ENCODE measurements at places on chromosomes 4 and X. TPM values are rescaled to one million over a fixed set of nuclear protein-coding genes. Genes with fewer than 3 reads are reported as not detected.

HPSE gene
- 12.6 TPM for total RNA-seq

- no peak for DNase-seq
- H3K27ac ChIP-seq: no peak overlapping the region
- H3K4me1 ChIP-seq: no peaks in the 10 kb centered on the region
- no peaks in the 10 kb centered on the region for H3K36me3 ChIP-seq
- no peak overlapping the region for H3K4me3 ChIP-seq
Observed at GRCh38 chr4:19074036-19074435, 1052.5 kb upstream of the LCORL start.

OGT gene
- 143 TPM for total RNA-seq

PNMA6A gene
- not detected for total RNA-seq

DNA sequence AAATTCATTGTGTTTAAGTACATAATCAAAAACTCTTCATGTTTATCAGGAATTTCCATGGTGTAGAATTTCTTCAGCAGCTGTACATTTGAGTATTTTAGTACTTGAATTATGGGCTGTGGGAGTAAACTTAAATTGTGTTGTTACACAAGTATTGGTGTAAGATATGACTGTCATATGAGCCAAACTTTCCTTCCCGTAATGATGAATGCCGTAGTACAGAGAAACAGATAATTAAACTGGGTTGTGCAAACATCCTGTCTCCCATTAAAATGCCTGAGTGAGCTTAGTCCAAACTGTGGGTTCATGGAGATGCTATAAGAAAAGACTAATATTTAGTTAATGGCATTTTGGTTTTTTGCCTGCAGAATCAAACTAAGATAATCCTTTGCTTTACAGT is 159.2 kb downstream of the SLC4A4 start:
- no peak overlapping the region for H3K27ac ChIP-seq
- no peaks in the 10 kb centered on the region for H3K27me3 ChIP-seq
- no peak for DNase-seq
- no peaks in the 10 kb centered on the region for H3K36me3 ChIP-seq
- no peaks in the 10 kb centered on the region for H3K4me1 ChIP-seq

AGA gene
- 7.6 TPM for total RNA-seq

PARM1 gene
- 11.7 TPM for total RNA-seq

- H3K27ac ChIP-seq: no peak overlapping the region
- H3K4me1 ChIP-seq: peaks cover 8% of the 10 kb centered on the region
- no peak overlapping the region for H3K4me3 ChIP-seq
Observed at GRCh38 chrX:107849747-107850421, 24.2 kb downstream of the MID2 start.

CMC4 gene
- total RNA-seq: 5.3 TPM

KLHL5 gene
- total RNA-seq: 20.8 TPM

BEX5 gene
- total RNA-seq: not detected

GRCh38 chr4:93659629-93660028 is 168.9 kb upstream of the ATOH1 start:
- no peak for DNase-seq
- H3K36me3 ChIP-seq: no peaks in the 10 kb centered on the region
- H3K27me3 ChIP-seq: no peaks in the 10 kb centered on the region
- H3K4me3 ChIP-seq: no peak overlapping the region
- H3K4me1 ChIP-seq: no peaks in the 10 kb centered on the region
- H3K27ac ChIP-seq: no peak overlapping the region

- DNase-seq: peak; percentile 40
- peak within 1 kb of the TSS; percentile 59 for H3K27ac ChIP-seq
- peak within 1 kb of the TSS; percentile 71 for H3K4me3 ChIP-seq
- H3K27me3 ChIP-seq: no peaks in the 10 kb centered on the region
- H3K4me1 ChIP-seq: no peaks in the 10 kb centered on the region
Observed at GRCh38 chrX:103310555-103311398, at the start of gene BEX2. Gene BEX2 (minus strand): TSS chrX:103310990. CDS start chrX:103309976, 1,014 bp downstream.

DNA sequence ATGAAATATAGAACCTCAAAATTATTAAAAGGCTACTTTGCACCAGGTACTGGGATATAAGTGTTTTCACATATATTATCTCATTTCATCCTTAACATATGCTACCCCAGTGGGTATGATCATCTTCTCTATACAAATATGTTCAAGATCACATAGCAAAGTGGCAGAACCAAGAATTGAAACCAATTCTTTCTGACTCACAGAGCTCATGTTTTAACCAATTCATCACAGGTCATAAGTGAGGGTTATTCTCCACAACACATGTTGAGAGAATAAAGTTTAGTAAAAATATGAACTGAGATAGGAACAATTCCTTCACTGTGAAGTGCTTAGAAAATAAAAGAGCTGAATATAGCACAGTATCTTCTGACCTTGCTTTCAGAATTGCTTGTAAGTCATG is 442.9 kb upstream of the RASGEF1B start:
- H3K27me3 ChIP-seq: peaks cover 25% of the 10 kb centered on the region
- H3K4me3 ChIP-seq: no peak overlapping the region
- H3K4me1 ChIP-seq: no peaks in the 10 kb centered on the region
- H3K36me3 ChIP-seq: no peaks in the 10 kb centered on the region
- no peak for DNase-seq

GRCh38 chrX:15170927-15171326 is 99.0 kb downstream of the ASB9 start:
- DNase-seq: no peak
- no peaks in the 10 kb centered on the region for H3K36me3 ChIP-seq
- H3K27me3 ChIP-seq: no peaks in the 10 kb centered on the region
- no peak overlapping the region for H3K4me3 ChIP-seq
- H3K4me1 ChIP-seq: no peaks in the 10 kb centered on the region

DNA sequence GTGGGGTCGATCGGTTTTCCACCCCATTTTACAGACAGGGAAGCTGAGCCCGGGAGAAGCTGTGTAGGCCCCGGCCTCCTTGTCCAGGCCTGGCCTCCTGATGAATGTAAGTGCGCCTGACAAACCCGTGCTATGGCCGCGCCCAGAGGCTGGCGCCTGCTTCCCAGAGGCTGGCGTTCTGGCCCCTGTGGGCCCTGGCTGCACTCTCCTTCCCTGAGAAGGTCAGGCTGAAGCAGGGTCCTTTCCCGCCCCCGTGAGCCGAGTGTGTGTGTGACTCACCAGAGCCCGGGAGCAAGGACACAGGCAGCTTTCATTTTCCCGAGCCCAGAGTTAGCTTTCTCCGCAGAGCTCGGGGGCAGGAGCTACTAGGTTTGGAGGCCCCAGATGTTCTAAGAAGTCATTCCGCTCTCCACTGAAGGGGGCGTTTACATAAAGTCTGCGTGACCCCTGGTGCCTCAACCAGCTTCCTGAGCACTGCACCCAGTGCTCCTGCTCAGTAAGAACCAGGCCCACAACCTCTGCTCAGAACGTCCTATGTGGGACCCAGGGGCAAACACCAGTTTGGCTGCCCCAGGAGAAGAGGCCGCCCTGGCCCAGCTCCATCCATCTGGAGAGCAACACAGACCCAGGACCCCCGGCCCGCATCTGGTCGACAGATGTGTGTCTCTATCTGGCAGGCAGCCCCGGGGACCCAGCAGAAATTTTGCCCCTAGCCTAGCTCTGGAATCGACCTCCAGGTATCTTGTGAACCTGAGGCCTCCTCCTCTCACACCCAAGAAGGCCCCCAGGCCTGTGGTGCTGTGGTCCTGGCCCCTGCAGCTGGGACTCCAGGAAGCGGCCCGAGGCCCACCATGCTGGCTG is 13.6 kb downstream of the UVSSA start:
- H3K4me3 ChIP-seq: no peak overlapping the region
- H3K27me3 ChIP-seq: no peaks in the 10 kb centered on the region
- DNase-seq: no peak
- H3K4me1 ChIP-seq: peaks cover 5% of the 10 kb centered on the region
- no peaks in the 10 kb centered on the region for H3K36me3 ChIP-seq

DNA sequence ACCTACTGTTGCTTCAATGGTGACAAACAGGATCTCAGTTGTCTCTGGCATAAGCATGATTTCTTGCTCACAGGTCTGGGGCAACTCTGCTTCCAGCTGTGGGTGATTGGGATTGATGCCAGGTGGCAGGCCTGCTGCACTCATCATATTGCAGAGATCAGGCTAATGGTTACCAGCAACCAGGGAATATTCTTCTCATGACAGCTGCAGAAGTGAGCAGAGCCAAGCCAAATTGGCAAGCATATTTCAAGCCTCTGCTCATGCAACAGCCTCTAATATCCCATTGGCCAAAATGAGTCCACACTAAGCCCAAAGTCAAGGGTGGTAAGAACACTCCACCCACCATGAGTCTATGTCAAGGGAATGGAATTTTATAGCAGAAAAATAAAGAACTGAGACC is 26.7 kb upstream of the TBC1D19 start:
- H3K36me3 ChIP-seq: no peaks in the 10 kb centered on the region
- no peak overlapping the region for H3K27ac ChIP-seq
- no peaks in the 10 kb centered on the region for H3K4me1 ChIP-seq
- H3K4me3 ChIP-seq: no peak overlapping the region

GATA1 gene
- 0.34 TPM for total RNA-seq

CCDC149 gene
- 5.3 TPM for total RNA-seq

DNA sequence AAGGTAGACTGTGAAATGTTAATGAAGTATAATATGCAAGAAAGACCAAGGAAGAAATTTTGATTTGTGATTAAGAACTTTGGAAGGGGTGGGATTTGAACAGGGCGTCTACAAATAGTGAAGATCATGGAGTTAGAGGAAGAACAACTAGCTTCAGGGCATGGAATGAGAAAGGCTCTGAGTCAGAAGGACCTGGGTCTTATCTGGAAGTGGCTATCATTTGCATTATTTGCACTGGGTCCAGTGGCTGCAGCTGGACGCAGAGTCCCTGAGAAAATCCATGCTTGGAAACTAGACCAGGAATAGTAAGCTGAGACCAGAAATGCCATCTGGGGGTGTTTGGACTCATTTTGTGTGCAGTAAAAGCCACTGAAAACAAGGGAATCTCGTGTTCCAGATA is 4.3 kb upstream of the LIMCH1 start:
- no peaks in the 10 kb centered on the region for H3K36me3 ChIP-seq
- no peak overlapping the region for H3K4me3 ChIP-seq
- no peaks in the 10 kb centered on the region for H3K4me1 ChIP-seq
- H3K27ac ChIP-seq: no peak overlapping the region
- DNase-seq: no peak

All from HCT116 (cell line).